CD4-positive, alpha-beta T cell (primary cell): ENCODE measurements at places on chromosomes 12 and 14.

- DNase-seq = no peak
Measured at GRCh38 chr14:40757376-40757950, 849.2 kb upstream of the LRFN5 start.

DNA sequence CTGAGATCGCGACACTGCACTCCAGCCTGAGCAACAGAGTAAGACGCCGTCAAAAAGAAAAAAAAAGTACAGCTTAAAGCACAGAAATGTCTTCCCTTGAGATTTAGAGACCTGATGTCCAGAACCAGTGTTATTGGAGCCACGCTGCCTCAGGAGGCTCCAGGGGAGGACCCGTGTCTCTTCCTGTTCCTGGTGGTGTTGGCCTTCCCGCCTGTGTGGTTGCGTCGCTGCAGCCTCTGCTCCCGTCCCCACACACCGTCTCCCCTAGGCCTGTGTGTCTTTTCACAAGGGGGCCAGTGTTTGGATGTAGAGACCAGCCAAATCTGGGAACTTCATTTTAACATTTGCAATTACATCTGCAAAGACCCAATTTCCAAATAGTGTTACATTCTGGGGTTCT, 8.6 kb upstream of the FBRSL1 start:
- DNase-seq = no peak

- no peak for DNase-seq
Measured at GRCh38 chr14:48738186-48738925, 847.8 kb downstream of the RPS29 start.

DNA sequence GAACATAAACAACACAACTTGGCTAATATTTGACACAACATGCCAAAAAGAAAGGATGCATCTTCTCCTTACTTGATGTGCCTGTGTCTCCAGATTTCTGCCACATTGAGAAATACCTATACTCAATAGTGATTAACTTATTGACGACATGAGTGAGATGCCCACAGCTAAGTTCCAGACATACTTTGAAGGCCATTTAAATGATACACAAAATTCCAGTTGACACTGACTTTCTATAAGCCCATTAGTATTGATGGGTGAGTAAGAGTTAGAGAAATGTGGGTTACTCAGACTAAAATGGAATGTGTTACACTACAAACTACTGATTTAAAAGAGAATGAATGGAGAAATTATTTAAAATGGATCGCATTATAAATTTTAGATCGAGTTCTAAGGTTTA, 838.2 kb upstream of the MGAT4C start:
- DNase-seq = no peak

DNA sequence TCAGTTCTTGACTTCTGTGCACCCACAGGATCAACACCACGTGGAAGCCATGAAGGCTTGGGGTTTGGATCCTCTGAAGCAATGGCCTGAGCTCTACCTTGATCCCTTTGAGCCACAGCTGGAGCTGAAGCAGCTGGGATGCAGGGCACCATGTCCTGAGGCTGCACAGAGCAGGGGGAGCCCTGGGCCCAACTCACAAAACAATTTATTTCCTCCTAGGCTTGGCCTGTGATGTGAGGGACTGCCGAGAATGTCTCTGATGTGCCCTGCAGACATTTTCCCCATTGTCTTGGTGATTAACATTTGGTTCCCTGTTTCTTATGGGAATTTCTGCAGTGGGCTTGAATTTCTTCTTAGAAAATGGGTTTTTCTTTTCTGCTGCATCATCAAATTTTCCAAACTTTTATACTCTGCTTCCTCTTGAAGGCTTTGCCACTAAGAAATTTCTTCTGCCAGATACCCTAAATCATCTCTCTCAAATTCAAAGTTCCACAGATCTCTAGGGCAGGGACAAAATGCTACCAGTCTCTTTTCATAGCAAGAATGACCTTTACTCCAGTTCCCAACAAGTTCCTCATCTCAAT, 288.2 kb downstream of the CCDC59 start:
- DNase-seq = no peak

DNA sequence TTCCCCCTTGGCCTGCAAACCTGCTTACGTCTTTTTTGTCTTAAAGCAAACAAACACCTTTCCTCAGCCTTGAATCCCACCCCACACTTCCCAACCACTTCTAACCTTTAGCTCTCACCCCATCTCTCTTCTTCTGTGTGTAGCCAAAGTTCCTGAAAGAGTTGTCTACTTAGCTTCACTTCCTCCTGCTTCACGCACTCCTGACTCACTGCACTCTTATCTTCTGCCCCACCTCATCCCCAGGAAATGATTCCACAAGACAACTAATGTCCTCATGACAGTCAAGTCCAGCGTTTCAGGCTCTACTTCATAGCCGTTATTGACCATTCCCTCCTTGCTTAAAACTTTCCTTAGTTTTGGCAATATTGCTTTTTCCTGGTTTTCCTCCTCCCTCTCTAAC, 22.4 kb downstream of the EIF2B2 start:
- DNase-seq = no peak

DNA sequence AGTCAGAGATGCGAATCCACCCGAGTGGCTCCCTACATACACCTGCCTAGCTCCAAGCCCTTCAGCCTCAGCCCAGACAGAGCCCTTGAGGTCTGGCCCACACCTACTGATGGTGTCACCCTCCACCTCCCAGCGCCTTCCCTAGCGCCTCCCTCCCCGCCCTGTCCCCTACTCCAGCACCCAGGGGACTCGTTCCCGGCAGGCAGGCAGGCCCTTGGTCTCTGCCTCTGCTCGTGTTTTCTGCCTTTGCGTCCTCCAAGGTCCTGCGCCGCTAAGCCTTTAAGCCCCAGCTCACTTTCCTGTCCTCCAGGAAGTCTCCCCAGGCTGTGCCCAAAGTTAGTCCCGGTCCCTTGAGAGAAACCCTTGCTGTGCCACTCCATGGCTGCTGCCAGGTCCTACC, 12.7 kb downstream of the INF2 start:
- DNase-seq = no peak

GRCh38 chr12:101238306-101238705, 28.3 kb upstream of the SLC5A8 start:
- no peak for DNase-seq

DNA sequence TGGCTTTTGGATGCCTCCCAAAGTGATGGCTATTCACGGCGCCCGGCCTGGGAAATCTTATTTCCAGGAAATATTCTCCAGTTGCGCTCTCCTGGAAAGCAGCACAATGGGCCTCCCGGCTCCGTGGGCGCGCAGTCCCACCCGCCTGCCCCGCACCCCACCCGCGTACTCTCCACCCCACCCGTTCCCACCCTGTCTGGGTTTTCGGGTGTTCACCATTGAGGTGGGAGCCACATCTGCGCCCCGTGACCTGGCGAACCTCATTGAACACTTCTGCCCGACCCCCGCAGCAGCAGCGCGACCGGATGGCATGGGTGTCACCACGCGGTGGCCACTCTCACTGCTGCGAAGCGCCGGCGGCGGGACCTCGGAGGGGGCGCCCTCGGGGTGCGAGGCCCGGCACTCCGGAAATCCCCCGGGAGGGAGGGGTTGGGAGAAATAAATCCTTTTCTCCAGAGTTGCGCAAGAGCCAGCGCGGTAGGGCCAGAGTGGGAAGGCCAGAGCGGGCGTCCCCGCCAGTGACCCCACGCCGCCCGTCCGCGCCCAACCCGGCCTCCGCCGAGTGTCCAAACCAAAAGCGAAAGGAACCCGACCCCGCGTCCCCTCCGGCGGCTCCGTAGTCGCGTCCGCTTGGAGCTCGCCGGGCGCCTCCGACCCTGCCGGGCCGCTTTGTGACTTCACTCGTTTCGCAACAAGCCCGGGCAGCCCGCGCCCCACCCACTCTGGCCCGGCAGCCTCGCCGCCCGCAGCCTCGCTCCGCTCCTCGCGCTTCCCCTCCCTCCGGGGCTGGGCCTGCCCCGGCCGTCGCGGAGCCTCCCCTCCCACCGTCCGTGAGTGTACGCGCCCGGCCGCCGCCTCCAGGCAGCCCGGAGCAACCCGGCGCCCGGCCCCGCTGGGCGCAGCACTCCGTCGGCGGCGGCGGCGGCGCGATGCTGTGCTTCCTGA, at the start of gene DRAM1:
Gene DRAM1, plus strand, starts transcription at position 720 of the 945 bp plus-strand sequence. Its CDS starts 210 bp downstream, at position 930.
- DNase-seq = peak; percentile 58

DNA sequence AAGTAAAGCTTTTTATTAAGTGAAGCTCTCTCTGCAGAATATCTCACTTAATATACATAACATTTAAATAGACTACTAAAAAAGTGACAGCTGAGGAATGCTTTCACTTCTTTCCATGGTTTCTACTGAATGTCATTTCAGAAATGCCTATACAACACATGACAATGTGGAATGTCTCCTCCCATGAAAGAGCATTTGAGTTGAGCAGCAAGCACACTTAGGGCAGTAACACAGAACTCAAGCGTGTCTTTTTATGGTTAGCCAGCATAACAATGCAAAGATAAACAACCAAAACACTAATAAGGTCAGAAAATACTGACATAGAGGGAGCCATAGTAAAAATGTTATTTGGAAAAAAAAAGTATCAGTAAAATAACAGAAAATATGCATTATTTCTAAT, 9.4 kb downstream of the PPP1R12A start:
- DNase-seq = no peak

DNA sequence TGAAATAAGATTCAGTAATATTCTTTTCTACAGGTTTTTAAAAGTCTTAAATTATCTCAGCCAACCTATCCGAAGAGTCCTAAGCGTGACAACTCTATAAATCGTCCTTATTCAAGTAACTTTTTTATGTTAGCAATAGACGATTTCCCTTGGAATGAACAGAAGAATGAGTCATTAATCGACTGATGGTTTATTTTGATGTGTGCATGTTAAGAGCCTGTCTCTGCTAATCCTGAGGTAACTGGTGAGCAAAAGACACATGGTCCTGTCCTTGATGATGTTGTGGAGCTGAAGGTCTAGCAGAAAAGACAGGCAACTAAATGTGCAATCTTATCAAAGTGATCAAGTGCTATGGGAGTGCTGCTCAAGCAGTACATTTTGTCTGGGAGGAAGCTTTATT, 80.4 kb downstream of the DAAM1 start:
- DNase-seq = no peak

DNA sequence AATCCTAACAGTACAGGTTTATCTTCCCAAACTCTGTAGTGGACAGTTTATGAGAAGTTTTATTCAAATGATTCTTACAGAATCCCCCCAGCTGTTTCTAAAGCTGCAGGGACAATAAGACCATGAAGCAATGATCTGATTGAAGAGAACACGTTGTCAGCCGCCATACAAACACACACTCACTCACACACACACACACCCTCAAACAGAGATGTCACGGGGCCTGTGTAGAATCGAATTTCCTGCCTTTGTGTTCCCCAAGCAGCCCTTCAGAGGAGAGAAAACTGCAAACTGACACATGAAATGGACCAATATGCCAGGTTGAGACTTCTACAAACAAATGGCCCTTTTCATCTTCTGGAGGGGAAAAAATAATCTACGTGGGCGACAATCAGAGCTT, 80.5 kb upstream of the TBX3 start:
- no peak for DNase-seq

GRCh38 chr12:98870504-98870903, 225.4 kb downstream of the APAF1 start:
- DNase-seq = no peak

- no peak for DNase-seq
Measured at GRCh38 chr12:64706857-64707256, 52.3 kb downstream of the GNS start.

GRCh38 chr12:21973221-21973620, 32.0 kb upstream of the ABCC9 start:
- DNase-seq = no peak

DNA sequence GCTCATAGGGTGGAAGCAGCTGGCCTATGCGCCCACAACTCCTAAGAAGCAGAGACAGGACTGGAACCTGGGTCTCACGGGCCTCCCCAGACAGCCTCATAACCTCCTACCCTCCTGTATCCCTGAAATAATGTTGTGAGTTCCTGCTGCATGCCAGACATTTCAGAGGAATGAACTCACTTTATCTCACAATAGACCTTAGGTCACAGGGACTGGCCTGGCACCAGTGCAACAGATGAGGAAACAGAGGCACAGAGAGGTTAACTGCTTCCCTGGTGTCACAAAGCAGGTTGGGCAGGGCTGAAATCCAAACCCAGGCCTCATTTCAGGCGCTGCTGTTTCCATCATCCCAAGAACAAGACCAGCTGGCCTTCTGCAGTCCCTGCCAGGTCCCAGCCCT, 5.3 kb downstream of the PHETA1 start:
- DNase-seq = no peak

GRCh38 chr12:67758119-67758518, 109.6 kb downstream of the DYRK2 start:
- DNase-seq = no peak

GRCh38 chr14:61972711-61973110, 210.5 kb downstream of the SNAPC1 start:
- no peak for DNase-seq

- DNase-seq = peak; percentile 28
Measured at GRCh38 chr14:66496911-66497310, 10.7 kb downstream of the CCDC196 start.

GRCh38 chr12:117361905-117362304, 479 bp upstream of the NOS1 start:
- DNase-seq = no peak

DNA sequence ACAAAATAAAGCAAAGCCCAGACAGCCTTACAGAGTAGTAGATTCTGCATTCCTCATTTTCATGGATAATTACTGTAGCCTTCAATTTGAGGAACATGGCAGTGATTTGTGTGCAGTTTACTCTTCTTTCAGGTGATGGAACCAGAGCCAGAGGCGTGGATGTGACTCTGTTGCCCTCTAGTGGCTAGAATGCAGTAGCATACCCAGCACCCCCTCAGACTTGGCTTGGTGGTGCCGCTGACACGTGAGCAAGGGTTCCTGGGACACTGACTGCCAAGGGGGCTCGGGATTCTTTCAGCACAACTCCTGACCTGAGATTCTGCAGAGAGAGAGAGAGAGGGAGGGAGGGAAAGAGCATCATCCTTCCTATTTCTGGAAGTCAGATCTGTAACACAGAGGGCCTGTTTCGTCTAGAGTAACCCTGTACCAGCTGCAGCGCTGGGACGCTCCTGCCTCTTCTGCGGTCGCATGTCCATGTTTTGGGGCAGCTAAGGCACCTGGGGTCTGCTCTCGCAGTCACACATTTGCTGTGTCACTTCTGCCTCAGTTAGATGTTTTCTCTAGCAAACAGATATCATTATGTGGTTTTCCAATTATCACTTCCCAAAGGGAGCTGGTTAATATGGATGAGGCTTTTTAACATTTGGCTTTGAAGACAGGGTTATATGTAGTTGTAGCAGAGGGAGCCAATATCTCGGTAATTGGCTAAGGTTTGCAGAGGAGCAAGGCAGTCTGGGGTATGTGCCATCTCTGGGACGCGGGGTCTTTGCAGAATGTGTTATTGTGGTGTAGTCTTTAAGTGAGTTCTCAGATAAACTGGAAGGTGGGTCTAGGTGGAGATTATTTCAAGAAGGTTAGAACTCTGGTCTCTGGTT, 428.1 kb downstream of the NRXN3 start:
- DNase-seq = peak; percentile 52

GRCh38 chr12:52630599-52631200, 12.3 kb upstream of the KRT73 start:
- DNase-seq = no peak
